Right lobe of liver (tissue), 6 donors: ENCODE measurements at places on chromosomes 2 and 18. TPM values are rescaled to one million over a fixed set of nuclear protein-coding genes. Genes with fewer than 3 reads are reported as not detected.

DNA sequence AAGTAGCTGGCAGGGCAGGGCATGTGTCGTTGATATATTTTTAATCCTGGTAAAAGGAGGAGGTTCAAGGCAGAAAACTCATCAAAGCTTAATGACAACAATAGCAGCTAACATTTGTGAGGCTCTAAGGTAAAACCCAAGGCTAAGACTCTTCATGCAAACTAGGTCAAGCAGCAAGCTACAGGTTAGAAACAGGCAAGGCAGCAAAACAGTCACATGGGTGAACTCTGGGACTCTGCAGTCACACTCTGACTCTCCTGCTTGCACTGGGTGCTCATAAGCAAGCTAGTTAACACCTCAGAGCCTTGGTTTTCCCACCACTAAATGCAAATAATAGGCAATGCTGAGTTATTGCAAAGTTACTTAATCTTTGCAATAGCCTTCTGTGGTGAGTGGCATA lies 7.9 kb downstream of the IL1RN start:
- no peaks in the 10 kb centered on the region for H3K27me3 ChIP-seq
- H3K4me3 ChIP-seq = no peak overlapping the region
- peaks cover 31% of the 10 kb centered on the region for H3K36me3 ChIP-seq
- no peak for DNase-seq
- no peak overlapping the region for H3K27ac ChIP-seq

GRCh38 chr2:46369783-46370182 lies 72.6 kb downstream of the EPAS1 start:
- no peaks in the 10 kb centered on the region for H3K27me3 ChIP-seq
- no peak overlapping the region for H3K4me3 ChIP-seq
- no peak for DNase-seq
- no peak overlapping the region for H3K27ac ChIP-seq
- H3K36me3 ChIP-seq = peaks cover 61% of the 10 kb centered on the region

- H3K36me3 ChIP-seq = no peaks in the 10 kb centered on the region
- no peak overlapping the region for H3K4me3 ChIP-seq
- no peak for DNase-seq
- H3K4me1 ChIP-seq = no peaks in the 10 kb centered on the region
- no peak overlapping the region for H3K27ac ChIP-seq
These were observed 80.4 kb downstream of the SH3RF3 start for GRCh38 chr2:109209412-109209811.

- H3K4me1 ChIP-seq = no peaks in the 10 kb centered on the region
- no peak for DNase-seq
- H3K27me3 ChIP-seq = no peaks in the 10 kb centered on the region
- H3K4me3 ChIP-seq = no peak overlapping the region
- H3K27ac ChIP-seq = no peak overlapping the region
These were observed 416.2 kb downstream of the IRS1 start for GRCh38 chr2:226383461-226383860.

GRCh38 chr2:153394247-153394646 lies 84.3 kb downstream of the RPRM start:
- H3K27me3 ChIP-seq = no peaks in the 10 kb centered on the region
- no peak for DNase-seq
- no peaks in the 10 kb centered on the region for H3K36me3 ChIP-seq
- no peaks in the 10 kb centered on the region for H3K4me1 ChIP-seq
- no peak overlapping the region for H3K4me3 ChIP-seq
- H3K27ac ChIP-seq = no peak overlapping the region

- H3K27ac ChIP-seq = no peak overlapping the region
- H3K4me3 ChIP-seq = no peak overlapping the region
- no peak for DNase-seq
- no peaks in the 10 kb centered on the region for H3K36me3 ChIP-seq
These were observed 140.1 kb downstream of the LNPK start for GRCh38 chr2:175861958-175862357.

DNA sequence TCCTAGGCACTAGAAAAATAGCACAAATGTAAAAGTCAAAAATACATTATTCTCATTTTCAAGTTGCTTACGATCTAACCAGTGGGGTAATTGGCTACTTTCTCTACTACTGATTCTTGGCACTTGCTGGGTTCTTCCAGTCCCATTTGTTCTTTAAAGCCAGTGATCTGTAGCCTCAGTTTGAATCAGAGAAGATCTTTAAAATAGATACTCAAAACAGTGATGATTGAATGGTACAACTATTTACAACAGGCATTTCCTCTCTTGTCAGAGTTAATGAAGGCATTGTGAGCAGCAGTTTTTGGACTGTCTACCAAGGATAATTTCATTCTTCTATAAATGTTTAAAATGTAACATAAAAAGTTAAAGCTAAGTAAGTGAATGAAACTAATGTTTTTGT lies 128.3 kb upstream of the FSIP2 start:
- no peaks in the 10 kb centered on the region for H3K36me3 ChIP-seq
- no peaks in the 10 kb centered on the region for H3K4me1 ChIP-seq
- H3K27me3 ChIP-seq = no peaks in the 10 kb centered on the region
- H3K27ac ChIP-seq = no peak overlapping the region

DNA sequence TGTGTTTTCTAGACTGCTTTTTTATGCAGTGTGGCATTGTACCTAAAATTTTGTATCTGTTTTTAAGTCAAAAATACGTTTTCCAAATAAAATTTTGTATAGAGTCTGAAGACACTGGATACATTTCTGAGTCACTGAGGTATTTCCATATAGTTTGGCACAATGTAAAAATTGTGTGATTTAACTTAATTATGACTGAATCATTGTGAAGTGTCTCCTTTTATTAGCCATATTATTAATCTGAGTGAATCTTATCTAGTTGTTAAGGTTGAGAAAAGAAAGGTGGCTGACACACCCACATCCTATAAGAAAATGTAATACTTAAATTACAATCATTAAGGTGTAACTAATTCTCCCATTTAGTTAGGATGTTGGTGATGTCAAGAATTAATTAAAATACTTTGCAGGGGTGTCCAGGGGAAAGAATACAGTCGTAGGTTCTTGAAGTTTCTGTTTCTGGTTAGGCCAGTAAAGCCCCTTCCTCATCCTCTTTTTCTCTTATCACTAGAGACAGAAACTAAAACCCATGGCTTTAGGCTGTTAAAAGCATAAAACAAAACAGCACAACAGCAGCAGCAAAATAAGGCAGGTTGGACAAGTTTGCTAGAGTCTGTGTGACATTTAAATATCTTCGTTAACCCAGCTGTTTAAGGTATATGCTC lies 71.6 kb downstream of the UBE2E3 start:
- DNase-seq = no peak
- no peak overlapping the region for H3K4me3 ChIP-seq
- H3K36me3 ChIP-seq = no peaks in the 10 kb centered on the region
- no peaks in the 10 kb centered on the region for H3K4me1 ChIP-seq
- no peaks in the 10 kb centered on the region for H3K27me3 ChIP-seq

DNA sequence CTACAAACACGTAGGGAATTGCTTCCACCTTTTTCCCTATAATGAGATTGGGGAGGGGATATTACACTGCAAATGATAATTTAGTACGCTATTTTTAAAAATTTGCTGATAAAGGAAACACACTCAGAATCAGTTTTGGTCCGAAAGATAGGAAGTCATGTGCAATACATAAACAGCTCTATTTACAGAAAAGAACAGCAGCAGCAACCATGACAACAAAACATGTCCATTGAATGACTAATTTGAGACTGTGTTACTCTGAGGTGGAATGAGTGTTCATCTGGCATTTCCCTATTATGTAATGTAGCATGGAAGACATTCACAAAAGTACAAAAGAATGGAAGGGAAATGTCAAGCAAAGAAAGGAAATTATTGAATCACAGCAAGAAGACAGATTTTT lies 337.2 kb downstream of the NBAS start:
- H3K4me3 ChIP-seq = no peak overlapping the region
- H3K36me3 ChIP-seq = no peaks in the 10 kb centered on the region
- no peaks in the 10 kb centered on the region for H3K4me1 ChIP-seq

GRCh38 chr2:214543386-214543955 lies 132.6 kb downstream of the VWC2L start:
- H3K27me3 ChIP-seq = no peaks in the 10 kb centered on the region
- H3K4me3 ChIP-seq = no peak overlapping the region
- H3K27ac ChIP-seq = no peak overlapping the region

Gene HYCC2
- 12.1 TPM for total RNA-seq

Gene GKN1
- total RNA-seq = not detected

Gene REV1
- total RNA-seq = 21.2 TPM

Gene EMX1
- total RNA-seq = not detected

Gene ADAM23
- total RNA-seq = 0.11 TPM

Gene ST8SIA5
- 0.92 TPM for total RNA-seq

Gene ST8SIA3
- 0.06 TPM for total RNA-seq
